ENCODE measurements at places on chromosomes 13 and 19.

DNA sequence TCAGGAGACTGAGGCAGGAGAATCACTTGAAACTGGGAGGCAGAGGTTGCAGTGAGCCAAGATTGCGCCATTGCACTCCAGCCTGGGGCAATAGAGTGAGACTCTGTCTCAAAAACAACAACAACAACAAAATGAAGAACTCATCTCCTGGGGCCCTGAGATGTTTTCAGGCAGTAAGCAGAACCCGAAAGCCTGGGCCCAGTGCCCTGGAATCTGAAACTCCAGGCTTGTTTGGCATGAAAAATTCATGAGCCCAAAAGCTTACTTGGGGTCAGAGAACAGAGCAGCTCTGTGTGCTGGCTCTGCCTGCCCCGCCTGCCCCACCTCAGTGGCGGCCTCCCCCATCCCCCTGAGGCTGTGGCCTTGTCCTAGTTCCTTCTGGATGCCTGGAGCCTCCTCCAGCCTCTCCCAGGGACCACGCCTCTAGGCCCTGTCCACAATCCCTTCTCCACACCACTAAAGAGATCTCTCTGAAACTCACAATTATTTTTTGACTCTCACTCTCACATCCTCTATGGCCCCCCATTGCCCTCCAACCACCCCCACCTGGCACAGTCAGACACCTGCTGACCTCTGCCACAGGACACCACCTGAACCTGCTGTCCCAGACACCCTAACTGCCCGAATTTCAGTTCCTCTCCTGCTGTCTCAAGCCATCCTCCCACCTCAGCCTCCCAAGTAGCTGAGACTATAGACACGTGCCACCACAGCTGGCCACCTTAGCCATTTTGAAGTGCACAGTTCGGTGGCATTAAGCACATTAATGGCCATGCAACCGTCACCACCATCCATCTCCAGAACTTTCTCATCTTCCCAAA is 6.9 kb upstream of the AP1M2 start:
- peak; percentile 84 for DNase-seq

DNA sequence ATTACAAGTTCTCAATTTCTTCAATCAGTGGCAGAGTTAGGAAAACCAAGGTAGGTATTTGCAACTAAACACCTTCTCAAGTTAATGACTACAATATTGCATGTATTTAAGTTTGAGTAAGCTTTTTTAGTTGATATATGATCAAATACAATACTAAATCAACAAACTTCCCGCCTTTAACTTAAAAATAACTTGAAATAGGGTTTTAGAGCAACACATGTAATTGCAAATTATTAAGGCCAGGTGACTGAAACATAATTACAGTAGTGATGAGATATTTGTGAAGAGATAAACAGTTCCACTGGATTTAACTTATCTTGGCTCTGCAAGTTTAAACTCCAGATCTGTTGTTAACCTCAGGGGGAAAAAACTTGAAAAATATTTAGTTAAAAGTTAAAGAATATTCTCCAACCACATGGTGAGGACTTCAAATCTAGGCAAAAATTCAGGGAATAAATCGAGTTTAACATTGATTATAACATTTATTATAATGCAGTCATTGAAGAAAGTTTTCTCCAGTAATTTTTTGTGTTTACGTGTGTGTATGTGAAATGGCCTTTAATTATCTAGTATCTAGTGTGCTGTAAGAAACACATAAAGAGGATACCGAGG is 3.6 kb downstream of the DACH1 start:
- no peak for DNase-seq

DNA sequence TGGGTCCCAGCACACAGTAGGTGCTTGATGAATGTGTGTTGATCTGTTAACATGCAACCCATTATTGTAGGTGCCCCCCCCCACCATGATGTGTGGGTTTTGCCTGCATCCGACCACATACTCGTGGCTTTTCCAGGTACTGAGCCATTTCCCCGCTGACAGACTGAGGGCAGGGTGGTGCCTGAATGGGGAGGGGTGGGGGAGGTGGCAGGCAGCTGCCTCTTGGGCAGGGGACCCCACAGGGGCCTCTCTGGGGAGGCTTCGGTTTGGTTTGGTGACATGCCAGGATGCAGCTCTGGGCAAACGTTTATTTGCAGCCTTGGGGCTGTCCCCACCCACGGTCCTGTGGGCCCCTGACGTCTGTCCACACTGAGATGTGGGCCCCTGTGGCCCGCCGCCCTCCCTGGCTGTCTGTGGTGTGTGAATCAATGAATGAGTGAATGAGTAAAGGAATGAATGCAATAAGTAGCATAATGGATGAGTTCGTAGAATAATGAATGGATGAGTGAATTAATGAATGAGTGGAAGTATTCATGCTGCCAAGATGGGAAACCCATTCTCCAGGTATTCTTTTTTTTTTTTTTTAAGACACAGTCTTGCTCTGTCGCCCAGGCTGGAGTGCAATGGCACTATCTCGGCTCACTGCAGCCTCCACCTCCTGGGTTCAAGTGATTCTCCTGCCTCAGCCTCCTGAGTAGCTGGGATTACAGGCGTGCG is 9.0 kb upstream of the JUND start:
- DNase-seq: no peak

DNA sequence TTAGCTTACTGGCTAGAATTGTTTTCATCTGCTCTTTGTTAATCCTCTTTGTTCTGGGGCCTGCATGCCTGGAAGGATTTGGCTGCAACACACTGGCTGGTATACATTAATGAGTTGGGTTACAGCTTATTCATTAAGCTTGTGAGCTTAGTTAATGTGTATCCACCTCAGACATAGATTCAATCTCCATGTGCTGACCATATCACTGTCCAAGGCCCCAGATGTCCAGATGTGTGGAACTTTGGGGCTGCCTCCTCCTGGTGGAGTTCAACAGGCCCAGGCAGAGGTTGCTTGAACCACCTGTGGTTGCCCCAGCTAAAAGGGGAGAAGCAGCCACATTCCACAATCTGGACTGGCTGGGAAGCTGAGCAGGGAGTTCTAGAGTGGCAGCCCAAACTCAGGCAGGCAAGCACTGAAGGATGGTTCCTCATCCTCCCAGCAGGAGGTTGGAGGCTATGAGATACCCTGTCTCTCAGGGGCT is 5.4 kb downstream of the DIAPH3 start:
- DNase-seq: no peak

- DNase-seq: no peak
These were observed 595.5 kb downstream of the SLITRK1 start for GRCh38 chr13:83286737-83287136.

- no peak for DNase-seq
These were observed 47.6 kb upstream of the CNMD start for GRCh38 chr13:52787235-52787634.

Data from SK-MEL-5 (cell line).